ENCODE measurements at places on chromosomes 1 and 21. TPM values are rescaled to one million over a fixed set of nuclear protein-coding genes. Genes with fewer than 3 reads are reported as not detected.

PGLYRP3 gene
- total RNA-seq, result not detected

KMO gene
- total RNA-seq, result not detected

KRTAP21-2 gene
- total RNA-seq, result not detected

COL6A1 gene
- 0.48 TPM for total RNA-seq

MRPL37 gene
- total RNA-seq, result 76.7 TPM

BCL2L15 gene
- total RNA-seq, result 2.5 TPM

PDPN gene
- total RNA-seq, result not detected

OXCT2 gene
- 0.17 TPM for total RNA-seq

FAM72A gene
- 18.2 TPM for total RNA-seq

ASTN1 gene
- not detected for total RNA-seq

PYHIN1 gene
- 22.9 TPM for total RNA-seq

SPRR2G gene
- not detected for total RNA-seq

G0S2 gene
- total RNA-seq, result 1.1 TPM

KLHDC8A gene
- total RNA-seq, result not detected

PARK7 gene
- total RNA-seq, result 222 TPM

HSD3B2 gene
- not detected for total RNA-seq

FAM131C gene
- total RNA-seq, result 3.4 TPM

DNAJC16 gene
- total RNA-seq, result 13.4 TPM

TTC39A gene
- total RNA-seq, result not detected

ARHGEF2 gene
- total RNA-seq, result 140 TPM

GBP3 gene
- 31.8 TPM for total RNA-seq

FMO4 gene
- 1.3 TPM for total RNA-seq

CD2 gene
- total RNA-seq, result 188 TPM

FCRL2 gene
- total RNA-seq, result not detected

REG4 gene
- 2.2 TPM for total RNA-seq

OLFM3 gene
- total RNA-seq, result not detected

MAP10 gene
- total RNA-seq, result 2.9 TPM

GBP6 gene
- total RNA-seq, result 0.29 TPM

GJA8 gene
- total RNA-seq, result not detected

AIRE gene
- total RNA-seq, result not detected

SLC37A1 gene
- total RNA-seq, result 21.1 TPM

UROD gene
- total RNA-seq, result 72.8 TPM

ADAMTS4 gene
- 1.8 TPM for total RNA-seq

FCRL6 gene
- not detected for total RNA-seq

C1orf87 gene
- not detected for total RNA-seq

F13B gene
- not detected for total RNA-seq

CCDC24 gene
- 0.65 TPM for total RNA-seq

LCE2A gene
- total RNA-seq, result not detected

TMEM269 gene
- total RNA-seq, result 0.30 TPM

ACTL8 gene
- total RNA-seq, result not detected

RHBDL2 gene
- not detected for total RNA-seq

SH2D2A gene
- 81.8 TPM for total RNA-seq

NBPF6 gene
- not detected for total RNA-seq

ERI3 gene
- total RNA-seq, result 23.2 TPM

TPTE gene
- total RNA-seq, result not detected

RSPO1 gene
- total RNA-seq, result not detected

CRABP2 gene
- total RNA-seq, result 0.48 TPM

TLR5 gene
- 0.35 TPM for total RNA-seq

IQCC gene
- 4.3 TPM for total RNA-seq

SPRR2F gene
- total RNA-seq, result not detected
